ENCODE measurements at places on chromosomes 4 and X.

DNA sequence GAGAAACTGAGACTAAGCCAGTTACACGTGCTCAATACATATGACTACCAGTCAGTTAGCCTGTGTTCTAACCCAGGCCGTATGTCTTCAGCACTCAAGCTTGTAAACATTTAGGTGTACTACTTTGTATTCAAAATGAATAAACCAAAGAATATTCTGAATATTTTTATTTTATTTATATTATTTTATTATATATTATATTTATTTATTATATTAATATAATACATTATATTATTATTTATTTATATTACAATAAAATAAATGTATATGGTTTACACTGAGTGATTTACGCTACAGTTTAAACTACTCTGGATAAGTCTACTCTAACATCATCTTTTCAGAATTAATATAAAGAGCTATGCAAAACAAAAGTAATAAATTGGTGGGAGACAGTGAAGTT, 691.5 kb downstream of the CENPC start:
- DNase-seq, result no peak

DNA sequence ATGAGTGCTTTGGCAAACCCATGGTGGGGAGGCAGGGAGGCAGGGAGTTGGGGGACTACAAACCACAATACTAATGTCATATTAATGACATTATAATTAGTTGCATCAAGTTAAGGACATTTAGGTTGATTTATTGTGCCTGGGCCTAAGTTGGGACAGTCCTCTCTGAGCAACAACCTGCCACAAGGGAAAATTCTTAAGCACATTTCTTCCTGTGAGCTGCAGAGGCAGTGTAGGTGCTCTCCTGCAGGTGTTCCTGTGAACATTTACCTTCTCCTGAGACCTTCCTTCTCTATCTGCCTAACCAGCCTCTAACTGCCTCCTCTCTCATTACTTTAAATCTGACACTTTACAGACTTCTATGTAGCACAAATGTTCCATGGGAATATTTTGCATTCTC, 1830.0 kb upstream of the AGA start:
- no peak for DNase-seq

DNA sequence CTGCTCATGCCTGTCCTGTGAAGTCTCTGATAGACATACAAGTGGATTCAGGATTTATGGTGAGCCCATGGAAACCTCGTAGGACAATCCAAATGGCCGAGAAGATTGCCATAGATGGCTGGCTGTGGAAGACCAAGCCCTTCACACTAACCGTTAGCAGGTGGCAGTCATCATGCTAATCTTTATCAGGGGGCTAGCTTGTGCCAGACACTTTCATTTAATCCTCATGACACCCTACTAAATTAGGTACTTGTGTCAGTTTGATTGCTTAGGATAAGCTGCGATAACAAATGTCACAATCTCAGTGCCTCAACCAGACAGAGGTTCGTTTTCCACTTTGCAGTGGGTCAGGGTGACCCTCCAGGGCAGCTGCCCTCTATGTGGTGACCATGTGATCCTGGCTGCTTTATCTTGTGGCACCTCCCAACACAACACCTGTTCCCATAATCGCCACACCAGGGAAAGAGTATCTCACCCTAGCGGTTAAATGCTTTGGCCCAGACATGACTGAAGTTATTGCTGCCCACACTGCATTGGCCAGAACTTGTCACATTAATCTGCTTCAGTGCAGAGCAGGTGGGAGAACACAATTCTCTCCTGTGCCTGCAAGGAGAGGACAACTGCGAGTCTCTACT, 60.8 kb downstream of the REPS2 start:
- no peak for DNase-seq

DNA sequence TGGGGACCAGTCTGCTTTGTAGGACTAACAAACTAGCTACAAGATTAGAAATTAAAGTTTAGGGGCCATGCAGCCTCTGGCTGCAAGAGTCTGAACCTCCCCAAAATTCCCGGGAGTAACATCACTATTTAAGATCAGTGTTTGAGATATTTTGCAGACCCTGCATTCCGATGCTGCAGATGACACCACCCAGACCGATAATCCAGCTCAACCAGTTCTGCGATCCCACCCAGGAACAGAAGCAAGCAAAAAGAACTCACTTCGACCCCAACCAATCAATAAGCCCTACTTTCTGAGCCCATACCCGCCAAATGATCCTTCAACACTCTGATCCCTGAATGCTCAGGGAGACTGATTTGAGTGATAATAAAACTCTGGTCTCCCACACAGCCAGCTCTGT, 877.8 kb downstream of the FAT4 start:
- no peak for DNase-seq
